ENCODE measurements at places on chromosomes 1 and 21.

- DNase-seq = no peak
These were observed 27.4 kb downstream of the PLXNA2 start for GRCh38 chr1:208216806-208217205.

DNA sequence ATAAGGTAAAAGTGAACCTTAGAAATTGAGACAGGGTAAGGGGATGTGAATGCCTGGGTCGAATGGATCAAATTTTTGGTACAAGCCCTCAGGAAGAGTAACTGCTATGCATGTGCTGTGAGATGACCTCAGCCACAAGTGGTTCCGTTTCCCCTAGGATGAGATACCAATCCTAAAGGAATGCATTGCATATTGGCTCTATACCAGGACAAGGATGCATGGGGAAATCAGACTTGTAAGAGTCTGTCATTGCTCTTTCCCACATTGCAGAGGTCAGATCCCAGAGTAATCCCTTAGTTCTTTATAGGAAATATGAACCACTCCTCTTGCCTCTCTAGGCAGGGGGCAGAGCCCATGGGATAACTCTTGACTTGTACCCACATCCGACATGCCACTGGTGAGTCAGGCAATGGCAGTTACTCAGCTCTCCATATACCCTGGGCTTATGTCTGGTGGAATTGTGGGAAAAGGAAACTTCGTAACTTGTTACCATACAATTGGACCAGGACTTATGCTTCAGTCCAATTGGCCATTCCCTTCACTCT is 428.3 kb upstream of the ZRANB2 start:
- no peak for DNase-seq

GRCh38 chr1:164647211-164647610 is 88.2 kb downstream of the PBX1 start:
- no peak for DNase-seq

GRCh38 chr1:53618500-53619366 is 120.2 kb downstream of the GLIS1 start:
- DNase-seq = peak; percentile 22

- no peak for DNase-seq
These were observed 8.9 kb downstream of the PLA2G2F start for GRCh38 chr1:20147846-20148570.

GRCh38 chr1:185534801-185535200 is 199.4 kb upstream of the HMCN1 start:
- DNase-seq = no peak

- DNase-seq = peak; percentile 50
These were observed 868 bp downstream of the C1orf21 start for GRCh38 chr1:184387476-184388318.

GRCh38 chr1:7513081-7513480 is 258.0 kb upstream of the VAMP3 start:
- DNase-seq = no peak

DNA sequence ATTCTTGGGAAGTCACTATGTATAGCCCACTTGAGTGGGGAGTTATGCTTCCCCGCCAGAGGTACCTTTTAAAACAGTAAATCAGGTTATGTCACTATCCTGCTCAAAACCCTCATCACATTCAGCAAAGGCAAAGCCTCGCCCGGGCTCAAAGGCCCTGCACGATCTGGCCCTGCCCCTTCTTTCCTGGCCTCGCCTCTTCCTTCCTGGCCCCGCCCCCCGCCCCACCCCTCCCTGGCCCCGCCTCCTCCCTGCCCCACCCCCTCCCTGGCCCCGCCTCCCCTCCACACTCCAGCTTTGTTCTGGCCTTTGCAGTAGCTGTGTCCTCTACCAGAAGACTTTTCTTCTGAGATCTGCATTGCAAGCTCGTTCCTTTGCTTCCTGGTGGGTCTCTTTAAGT is 6.6 kb downstream of the LDLRAD2 start:
- no peak for DNase-seq
